ENCODE measurements at places on chromosomes 6 and 20.

DNA sequence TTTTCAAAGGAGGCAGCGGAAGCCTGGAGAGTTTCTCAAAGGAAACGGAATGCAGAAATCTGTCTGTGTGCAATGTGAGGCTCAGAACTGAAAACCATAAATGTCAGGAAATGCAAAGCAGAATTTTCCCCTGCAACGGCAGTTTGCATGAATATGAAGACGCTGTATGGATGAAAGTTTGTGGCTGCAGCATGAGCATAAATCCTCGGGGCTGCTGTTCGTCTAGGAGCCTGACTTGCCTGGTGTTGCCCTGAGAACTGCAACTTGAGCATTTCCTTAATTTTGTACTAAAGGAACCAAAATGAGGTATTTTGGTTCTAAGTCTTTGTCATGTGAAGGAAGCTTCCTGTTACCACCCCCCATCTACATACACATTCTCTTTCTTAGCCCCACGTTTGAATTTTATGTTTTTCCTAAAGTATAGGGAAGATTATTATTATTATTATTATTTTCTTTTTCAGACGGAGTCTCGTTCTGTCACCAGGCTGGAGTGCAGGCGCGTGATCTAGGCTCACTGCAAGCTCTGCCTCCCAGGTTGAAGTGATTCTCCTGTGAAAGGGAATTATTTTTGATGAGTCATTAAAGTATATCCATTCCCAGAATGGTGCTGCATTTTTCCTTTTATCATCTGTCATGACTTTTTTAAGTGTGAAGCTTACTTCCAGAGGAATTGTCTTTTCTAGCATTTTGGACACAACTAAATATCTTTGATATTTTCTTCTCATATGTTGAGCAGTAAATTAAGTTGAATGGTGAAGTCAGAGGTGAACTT is 33.1 kb downstream of the MTHFD1L start:
- no peak for DNase-seq

DNA sequence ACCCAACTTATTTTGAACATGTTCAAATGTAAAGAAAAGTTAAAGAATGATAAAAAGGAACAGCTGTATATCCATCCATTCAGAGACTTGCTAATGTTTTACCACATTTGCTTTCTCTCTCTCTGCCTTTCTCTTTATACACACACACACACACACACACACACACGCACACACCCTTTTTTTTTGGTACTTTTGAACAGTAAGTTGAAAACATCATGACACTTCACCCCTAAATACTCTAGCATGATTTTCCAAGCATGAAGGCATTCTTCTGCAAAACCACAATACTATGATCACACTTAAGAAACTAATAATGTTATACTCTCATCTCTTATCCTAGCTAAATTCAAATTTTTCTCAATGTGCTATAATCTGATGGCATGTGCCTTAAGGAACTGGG is 192.3 kb downstream of the UTRN start:
- DNase-seq = no peak

- DNase-seq = no peak
Measured at GRCh38 chr20:37997516-37997915, 35.7 kb downstream of the TTI1 start.

DNA sequence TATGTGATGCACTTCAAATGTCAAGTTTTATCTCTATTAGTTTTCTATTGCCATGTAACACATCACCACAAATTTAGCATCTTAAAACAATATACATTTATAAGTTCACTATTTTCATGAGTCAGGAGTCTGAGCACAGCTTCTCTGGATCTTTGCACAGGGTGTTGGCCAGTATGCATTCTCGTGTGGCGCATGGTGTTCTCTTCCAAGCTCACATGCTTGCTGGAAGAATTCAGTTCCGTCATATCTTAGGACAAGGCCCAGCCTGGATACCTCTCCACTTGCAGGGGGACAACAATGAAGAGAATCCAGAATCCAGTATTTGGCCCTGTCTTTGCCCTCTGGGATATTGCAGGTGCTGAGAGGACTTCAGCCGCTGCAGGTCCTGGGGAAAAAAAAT is 51.0 kb upstream of the ECI2 start:
- DNase-seq = no peak

GRCh38 chr6:145009711-145010110 is 724.6 kb downstream of the UTRN start:
- DNase-seq = no peak

DNA sequence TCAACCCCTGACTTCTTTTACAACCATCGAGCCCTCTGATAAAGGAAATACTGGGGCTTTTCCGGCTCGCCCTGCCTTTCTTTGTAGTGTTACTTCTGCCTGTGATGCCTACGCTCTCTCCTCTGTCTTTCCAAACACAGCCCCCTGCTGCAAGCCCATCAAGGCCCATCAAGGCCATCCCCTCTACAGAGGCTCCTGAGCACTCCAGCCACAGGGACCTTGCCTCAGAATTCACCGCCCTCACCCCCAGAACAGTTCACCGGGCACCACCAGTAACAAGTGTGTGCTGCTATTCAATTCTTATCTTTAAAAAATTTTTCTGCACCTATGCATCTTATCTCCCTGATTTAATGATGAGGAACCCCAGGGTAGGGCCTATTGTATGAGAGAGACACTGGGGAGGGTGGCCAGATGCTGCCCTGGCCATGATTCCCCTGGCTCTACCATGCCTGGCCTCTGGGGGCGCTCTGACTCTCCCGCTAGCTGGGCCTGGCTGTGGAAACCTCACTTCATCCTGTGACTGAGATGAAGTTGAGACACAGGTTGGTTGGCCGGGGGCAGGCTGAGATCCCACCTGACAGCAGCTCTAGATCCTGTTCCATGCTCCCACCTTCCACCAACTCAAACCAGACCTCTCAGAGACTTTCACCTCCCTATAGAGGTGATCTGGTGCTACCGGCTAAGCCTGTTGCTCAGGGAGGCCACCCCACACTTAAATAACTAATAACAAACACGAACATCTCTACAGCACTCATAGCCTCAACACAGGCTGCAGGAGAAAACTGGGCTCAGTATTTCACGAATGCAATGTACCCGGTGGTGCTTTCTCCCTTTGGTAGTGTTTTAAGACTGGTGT is 19.2 kb upstream of the GLP1R start:
- no peak for DNase-seq

Data from NCI-H1417 treated with DMSO at 0.1 percent for 48 hours (cell line).